ENCODE measurements at places on chromosomes 1 and 21.

- no peak for DNase-seq
These were observed 336.3 kb downstream of the PBX1 start for GRCh38 chr1:164895026-164895912.

DNA sequence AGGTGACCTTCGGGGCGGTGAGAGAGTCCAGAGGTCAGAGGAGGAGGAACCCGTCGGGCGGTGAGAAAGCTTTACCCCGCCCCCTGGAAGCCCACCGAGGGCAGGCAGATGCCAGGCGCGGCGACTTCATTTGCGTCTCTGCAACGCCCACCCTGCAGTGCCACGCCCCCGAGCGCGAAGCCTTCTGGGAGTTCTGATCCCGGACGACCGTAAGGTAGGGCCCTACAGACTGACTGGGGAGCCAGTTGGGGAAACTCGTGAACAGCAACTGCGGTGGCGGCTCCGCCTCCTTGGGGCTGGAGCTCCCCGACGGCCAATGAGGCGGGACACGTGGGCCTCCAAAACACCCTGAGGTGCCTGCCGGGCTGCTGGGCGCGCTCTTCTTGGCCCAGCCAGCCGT, 46.0 kb upstream of the EDARADD start:
- DNase-seq = no peak

DNA sequence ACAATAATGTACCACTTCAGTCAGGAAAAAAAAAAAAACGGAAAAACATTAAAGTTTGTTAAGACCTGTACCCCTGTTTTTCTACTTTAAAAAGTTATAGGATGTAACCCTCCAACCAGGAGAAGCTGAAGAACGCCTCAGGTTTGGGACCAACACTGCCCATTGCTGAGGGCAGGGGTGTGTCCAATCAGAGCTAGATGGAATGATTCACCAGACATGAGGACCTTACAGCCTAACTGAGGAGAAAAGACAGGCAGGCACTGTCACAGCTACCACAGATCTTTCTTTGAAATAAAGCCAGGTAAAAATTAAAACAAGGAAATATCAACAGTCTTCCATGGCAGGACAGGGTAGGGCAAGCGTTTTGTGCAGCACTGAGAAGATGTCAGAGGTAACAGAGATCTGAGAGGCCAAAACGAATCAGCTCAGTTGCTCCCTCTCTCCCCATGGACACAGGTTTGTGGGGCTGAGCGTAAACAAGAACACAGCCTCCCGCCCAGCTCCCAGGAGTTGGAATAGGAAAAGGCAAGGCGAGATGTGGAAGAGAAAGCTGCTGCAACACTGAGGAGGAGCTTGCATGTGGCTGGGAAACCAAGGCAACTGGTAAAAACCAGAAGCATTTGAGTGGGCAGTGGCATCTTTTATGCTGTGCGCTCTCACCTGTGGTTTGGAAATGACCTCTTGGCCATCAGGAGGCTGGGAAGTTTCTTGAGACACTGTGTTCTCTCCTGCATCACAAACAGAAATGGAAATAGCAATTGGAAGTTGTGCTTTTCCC, 34.0 kb downstream of the SEC16B start:
- no peak for DNase-seq

DNA sequence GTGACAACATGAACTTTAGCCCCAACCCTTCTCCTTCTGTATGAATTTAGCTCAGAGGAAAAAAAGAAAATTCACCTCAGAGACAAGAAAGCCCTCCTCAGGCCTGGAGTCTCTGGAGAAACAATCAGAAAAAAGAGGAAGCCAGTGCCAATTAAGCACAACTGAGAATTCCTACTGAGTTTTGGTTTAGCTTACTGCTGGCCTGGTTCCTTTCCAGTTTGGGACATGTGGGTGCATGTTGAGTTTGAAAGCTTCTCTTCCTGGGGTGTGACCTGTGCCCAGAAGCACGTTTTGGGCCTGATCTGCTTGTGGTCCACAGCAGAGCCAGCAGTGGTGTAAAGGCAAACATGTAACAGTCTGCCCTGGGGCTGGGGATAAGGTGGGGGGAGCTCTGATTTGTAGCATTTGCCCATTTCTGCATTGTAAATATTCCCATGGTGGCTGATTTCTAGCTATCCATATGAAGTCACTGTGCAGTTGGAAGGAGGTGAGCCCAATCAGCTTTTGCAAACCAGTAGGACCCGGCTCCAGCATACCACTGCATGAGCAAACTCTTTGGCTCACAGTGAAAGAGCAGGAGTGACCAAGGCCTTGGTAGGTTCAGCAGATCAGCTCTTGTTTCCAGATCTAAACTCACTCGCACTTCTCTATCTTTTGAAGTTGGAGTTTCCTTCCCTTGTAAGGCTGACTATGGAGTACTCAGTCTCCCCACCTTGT, 4.7 kb upstream of the THEM5 start:
- DNase-seq = no peak

- DNase-seq = no peak
These were observed 57.3 kb downstream of the SYF2 start for GRCh38 chr1:25174730-25175612.
